SJCRH30 (cell line): ENCODE measurements at places on chromosomes 1 and 21. TPM values are rescaled to one million over a fixed set of nuclear protein-coding genes. Genes with fewer than 3 reads are reported as not detected.

The BTBD19 gene
- 0.43 and 1.4 TPM in 2 replicates for total RNA-seq

The GGPS1 gene
- 15.1 and 20.7 TPM in 2 replicates for total RNA-seq

The HNRNPCL1 gene
- not detected in 2 replicates for total RNA-seq

The CLIC6 gene
- 0.03 TPM in 1 of 2 replicates, not detected in the other for total RNA-seq

The IFI44L gene
- total RNA-seq = 0.43 and 0.67 TPM in 2 replicates

The GNG5 gene
- 149 and 152 TPM in 2 replicates for total RNA-seq

The MYBPH gene
- 1.1 and 1.8 TPM in 2 replicates for total RNA-seq

The ACTL8 gene
- total RNA-seq = 0.08 and 0.13 TPM in 2 replicates

The NMNAT1 gene
- total RNA-seq = 5.5 and 5.7 TPM in 2 replicates

The TNFRSF14 gene
- total RNA-seq = 0.51 TPM in 1 of 2 replicates, not detected in the other

The SYPL2 gene
- total RNA-seq = 0.65 and 0.86 TPM in 2 replicates

The LRRN2 gene
- not detected in 2 replicates for total RNA-seq

DNA sequence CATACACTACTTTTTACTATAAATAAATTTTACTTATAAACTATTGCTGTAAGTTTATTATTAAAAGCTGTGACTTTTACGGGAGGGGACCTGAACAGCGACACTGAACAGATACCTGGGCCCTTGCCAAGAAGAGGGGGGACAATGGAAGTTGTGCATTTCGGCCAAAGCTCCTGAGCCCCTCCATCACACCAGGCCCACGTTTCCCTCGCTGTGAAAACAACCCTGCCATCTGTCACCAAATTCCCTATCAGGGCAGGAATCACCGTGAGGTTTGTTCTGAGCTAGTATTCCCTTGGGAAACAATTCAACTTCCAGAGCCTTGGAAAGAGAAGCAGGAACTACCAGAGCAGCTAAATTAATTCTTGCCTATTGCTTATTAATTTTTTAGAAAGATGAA lies 37.0 kb downstream of the VTCN1 start:
- peak; percentile 63 for DNase-seq

DNA sequence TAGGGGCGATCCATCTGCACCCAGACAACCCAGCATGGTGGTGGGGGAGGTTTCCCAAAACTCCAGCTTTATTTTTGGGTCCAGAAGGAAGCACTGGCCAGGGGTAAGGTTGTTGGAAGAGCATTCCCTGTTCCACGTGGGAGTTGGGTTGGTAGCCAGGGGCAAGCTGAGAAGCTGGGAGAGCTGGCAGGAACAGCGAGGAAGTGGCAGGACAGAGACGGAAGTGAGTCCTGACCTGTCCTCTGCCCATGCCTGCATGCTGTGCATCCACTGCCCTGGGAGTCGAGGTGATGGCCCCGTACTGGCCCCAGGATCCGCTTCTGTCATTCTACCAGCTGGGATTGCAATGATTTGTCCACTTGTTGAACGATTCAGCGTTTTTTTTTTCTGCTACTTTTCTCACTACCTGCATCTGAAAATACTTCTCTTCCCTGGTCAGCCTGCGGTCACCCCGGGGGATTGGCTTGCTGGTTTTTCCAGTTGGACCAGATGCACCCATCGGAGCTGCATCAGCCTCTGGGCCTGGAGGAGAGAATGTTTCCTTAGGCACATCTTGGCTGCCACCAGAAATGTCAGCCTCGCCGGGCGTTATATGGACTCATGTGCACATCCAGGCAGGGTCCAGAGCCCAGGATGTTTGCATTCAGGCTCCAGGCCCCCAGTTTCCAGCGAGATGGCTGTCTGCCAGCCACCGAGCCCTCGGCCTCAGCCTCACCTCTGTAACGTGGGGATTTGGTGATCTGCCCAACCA lies 28.3 kb upstream of the TMPRSS2 start:
- no peak for DNase-seq

DNA sequence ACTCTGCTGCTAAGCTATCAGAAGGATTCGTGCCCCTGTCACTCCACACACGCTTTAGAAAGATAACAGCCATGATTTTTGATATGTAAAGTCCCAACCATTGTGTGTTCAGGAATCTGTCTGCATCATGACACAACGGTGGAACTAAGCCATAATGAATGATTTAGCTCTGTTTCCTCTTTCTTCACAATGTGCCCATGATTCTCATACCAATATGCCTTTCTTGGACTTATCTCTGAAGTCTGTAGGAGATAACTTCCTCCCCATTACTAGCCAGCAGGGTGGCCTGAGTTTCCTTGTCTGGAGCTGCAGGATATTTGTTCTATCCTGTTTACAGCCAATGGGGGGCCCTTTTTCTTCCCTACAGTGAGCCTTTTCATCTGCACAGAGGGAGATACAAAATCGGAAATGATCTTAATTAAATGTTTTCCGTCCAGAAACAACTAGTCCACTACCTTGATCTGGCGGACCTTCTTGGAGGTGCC lies 511.7 kb downstream of the USP25 start:
- DNase-seq = no peak

DNA sequence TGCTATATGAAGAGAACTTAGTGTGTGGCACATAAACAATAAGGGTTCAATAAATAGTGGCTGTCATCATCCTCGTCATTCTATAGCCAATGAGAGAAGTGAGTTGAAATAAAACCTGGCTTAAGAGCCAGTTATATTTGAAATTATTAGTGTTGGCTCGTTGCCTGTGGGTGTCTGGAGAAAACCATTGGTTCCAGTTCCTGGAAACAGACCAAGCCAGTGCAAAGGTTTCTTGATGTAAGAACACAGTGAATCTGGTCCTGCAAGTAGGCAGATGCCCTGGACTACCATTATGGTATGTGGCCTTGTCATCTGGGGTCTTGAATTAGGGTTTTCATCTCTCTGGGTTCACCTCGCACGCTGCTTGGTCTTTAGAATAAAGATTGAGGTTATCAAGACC lies 43.3 kb downstream of the URB2 start:
- no peak for DNase-seq

DNA sequence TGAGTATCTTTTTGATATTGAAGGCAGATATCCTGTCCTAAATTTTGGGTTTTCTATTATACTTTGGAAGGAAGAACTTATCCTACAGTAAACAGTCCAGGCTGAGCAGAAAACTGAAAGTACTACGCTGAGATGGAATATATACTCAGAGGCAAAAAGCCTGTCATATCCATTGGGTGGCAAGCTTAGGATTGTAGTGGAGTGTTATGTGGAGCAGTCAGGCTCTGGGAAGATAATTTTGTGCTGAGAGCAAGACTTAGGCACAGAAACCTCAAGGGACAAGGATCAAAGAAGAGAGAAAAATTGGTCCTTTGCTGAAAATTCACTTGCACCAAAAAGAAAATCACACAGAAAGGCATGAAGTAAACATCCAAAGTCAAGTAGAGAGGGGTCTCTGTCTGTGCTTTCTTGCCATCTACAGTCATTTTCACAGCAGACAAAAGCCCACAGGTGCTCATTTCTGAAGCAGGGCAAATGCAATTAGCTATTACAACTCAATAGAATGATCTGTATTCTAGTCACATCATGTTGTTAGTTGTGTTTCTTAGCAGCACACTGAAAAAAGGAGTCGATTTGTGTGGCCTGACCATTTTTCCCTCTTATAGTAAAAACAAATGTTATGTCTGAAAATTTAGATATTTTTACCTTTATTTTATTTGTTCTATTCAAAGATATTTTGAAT lies 38.5 kb downstream of the CRB1 start:
- no peak for DNase-seq

DNA sequence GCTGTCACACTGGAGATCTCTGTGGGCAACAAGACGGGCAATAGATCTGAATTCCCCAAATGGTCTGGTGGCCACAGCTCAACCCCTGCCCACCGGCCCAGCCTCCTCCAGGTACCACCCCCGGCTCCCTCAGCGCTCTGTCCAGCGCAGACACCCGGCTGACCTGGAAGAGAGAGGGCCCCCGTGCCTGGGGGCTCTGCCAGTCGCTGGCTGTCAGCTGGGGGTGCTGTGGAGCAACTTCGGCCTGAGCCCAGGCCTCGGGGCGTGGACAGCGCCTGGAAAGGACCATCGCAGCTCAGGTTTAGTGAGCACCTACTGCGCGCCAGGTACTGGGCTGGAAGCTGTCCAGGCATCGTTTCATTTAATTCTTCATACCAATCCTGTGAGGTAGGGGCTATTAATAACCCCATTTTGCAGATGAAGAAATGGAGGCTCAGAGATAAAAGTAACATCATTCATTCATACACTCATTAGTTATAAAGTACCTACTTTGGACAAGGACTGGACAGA lies 51.0 kb downstream of the AHDC1 start:
- no peak for DNase-seq

GRCh38 chr1:199247891-199248290 lies 609.1 kb downstream of the PTPRC start:
- DNase-seq = no peak

GRCh38 chr21:44923480-44924084 lies 2.9 kb upstream of the ITGB2 start:
- DNase-seq = no peak

DNA sequence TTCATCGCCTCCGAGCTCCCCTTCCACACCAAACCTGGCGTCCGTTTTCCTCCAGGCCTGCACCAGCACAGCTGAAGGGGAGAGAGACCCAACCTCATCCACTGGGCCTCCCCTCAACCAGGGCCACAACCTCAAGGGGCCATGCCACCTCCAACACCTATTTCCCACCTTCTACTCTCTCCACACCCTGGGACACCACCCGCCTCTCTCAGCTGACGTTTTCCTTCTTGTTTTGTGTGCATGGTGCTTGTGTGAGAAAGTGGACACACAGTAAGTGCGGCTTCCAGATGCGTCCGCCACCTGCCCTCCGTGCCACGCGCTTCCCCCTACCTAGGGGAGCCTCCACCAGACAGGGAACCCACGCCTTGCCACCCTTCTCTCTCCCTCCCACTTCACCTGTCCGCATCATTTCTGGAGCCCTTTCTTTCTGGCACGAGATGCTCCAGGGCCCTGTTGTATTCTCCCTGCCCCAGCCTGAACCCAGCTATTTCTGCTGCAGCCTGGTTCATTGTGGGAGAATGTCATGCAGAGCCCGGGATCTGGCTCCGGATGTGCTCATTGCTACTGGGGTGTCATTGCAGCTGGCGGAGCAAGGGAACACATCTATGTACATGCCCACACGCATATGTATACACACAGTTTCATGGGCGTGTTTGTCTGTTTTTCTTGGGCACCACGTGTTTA lies 1.3 kb upstream of the GNB1 start:
- no peak for DNase-seq

- no peak for DNase-seq
Observed at GRCh38 chr1:200729863-200730262, 8.8 kb upstream of the CAMSAP2 start.

- no peak for DNase-seq
Observed at GRCh38 chr21:14858311-14858710, 206.5 kb downstream of the NRIP1 start.

- no peak for DNase-seq
Observed at GRCh38 chr1:108848806-108849205, 8.1 kb downstream of the AKNAD1 start.

- peak; percentile 20 for DNase-seq
Observed at GRCh38 chr1:159867664-159868026, 5.2 kb upstream of the VSIG8 start.

- no peak for DNase-seq
Observed at GRCh38 chr1:81364088-81364487, 436.6 kb upstream of the ADGRL2 start.

- DNase-seq = no peak
Observed at GRCh38 chr1:154847891-154848290, 22.2 kb downstream of the KCNN3 start.

DNA sequence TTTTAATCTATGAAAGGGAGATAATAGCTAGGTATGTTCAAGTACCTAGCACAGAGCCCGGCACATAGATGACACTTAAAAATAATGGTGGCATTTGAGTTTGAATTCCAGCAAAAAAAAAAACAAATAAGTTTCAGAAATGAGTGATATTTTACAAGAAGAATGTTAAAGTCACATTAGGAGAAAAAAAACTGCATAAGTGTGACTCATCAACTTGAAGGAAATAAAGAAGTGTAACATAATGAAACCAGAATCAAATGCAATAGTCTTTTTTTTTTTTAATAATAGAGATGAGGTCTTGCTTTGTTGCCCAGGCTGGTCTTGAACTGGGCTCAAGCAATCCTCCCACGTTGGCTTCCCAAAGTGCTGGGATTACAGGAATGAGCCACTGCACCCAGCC lies 17.1 kb downstream of the DNASE2B start:
- no peak for DNase-seq

GRCh38 chr1:44848456-44849181 lies 5.6 kb upstream of the PTCH2 start:
- peak; percentile 73 for DNase-seq

DNA sequence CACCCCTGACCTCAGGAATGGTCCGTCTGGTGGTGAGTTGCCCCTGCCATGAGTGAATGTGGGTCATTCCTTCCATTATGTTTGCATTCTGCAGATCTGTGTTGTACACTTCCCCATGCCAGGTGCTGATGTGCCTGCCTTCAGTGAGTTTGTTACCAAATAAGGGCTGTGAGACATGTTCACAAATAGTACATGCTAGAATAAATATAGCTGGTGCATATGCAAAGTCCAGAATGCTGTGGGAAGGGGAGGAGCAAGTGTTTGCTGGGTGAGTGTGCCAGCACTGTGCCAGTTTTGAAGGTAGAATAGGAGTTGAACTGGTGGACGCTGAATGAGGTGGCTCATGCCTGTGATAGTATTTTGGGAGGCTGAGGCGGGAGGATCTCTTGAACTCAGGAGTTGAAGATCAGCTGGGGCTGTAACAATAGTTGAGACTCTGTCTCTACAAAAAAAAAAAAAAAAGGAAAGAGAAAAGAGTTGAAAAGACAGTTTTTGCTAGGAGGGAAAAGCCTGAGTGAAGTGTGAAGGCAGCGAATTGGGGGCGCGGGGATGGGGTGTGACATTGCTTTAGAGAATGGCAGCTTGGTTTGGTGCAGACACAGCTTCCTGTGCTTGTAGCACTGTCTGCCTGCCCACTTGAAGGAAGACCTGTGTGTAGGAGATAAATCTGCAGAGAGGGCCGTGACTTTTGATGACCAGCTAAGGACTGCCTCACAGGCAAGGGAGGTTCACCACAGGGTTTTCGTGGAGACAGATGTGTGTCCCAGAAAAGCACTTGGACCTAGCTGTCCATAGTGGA lies 61.1 kb downstream of the LGR6 start:
- no peak for DNase-seq

DNA sequence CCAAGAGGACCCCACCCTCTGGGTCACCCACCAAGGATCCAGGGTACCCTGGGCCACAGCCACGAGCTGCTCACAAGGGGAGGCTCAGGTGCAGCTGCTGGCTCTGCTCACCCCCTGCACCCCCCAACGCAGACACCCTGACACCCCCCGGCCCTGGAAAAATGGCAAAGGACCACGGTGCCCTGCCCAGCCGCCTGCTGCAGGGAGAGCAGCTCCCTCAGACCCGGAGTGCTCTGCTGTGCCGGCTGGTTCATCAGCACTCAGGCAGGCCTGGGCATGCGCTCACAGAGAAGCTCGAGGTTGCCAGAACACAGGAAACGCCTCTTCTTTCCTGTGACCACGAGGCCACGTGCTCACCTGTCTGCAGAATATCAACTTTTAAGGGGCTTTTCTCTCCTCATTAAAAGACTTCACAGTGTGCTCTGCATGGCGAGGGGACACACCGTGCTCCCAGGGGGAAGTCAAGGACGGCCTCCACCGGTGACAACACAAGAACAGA lies 4.3 kb upstream of the C1QTNF12 start:
- no peak for DNase-seq

DNA sequence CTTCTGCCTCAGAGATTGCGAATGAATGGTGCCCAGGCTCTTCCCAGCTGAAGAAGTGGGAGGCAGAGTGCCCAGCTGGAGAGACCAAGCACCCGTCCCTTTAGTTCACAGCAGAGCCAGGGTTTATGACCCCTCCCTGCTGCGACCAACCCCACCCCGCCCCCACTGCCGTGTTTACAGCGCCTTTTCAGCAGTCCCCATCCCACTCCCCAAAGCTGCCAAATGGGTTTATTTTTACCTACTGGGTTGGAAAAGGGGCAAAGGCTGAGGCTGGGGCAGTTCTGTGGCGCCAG lies 23.6 kb downstream of the DYRK3 start:
- no peak for DNase-seq

- DNase-seq = no peak
Observed at GRCh38 chr21:30979054-30979453, 59.2 kb downstream of the KRTAP19-8 start.
